ENCODE measurements at places on chromosomes 5 and 9.

- DNase-seq = peak; percentile 50
Measured at GRCh38 chr5:41747708-41748107, 122.5 kb downstream of the OXCT1 start.

DNA sequence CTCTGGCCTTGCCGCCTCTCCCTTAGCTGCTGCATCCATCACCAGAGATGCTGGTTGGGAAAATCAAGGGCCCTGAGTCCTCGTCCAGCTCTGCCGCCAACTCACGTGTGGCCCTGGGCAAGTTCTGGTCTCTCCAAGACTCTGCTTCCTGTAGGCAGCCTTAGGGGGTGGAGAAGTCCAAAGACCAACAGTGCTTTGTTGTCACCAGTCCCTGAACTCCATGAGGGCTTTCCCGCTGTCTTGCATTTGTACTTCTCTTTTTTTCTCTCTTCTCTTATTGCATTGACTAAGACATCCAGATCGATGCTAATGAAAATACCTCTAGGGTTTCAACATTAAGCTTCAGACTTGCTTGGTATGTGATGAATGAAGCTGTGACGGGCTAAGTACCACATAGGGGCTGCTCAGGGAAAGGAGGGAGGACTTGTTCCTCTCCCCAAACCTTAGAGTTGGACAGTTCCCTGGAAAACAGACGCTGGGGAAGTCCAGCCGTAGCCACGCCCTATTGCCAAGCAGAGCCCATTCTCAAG lies 63.7 kb upstream of the STXBP1 start:
- no peak for DNase-seq

DNA sequence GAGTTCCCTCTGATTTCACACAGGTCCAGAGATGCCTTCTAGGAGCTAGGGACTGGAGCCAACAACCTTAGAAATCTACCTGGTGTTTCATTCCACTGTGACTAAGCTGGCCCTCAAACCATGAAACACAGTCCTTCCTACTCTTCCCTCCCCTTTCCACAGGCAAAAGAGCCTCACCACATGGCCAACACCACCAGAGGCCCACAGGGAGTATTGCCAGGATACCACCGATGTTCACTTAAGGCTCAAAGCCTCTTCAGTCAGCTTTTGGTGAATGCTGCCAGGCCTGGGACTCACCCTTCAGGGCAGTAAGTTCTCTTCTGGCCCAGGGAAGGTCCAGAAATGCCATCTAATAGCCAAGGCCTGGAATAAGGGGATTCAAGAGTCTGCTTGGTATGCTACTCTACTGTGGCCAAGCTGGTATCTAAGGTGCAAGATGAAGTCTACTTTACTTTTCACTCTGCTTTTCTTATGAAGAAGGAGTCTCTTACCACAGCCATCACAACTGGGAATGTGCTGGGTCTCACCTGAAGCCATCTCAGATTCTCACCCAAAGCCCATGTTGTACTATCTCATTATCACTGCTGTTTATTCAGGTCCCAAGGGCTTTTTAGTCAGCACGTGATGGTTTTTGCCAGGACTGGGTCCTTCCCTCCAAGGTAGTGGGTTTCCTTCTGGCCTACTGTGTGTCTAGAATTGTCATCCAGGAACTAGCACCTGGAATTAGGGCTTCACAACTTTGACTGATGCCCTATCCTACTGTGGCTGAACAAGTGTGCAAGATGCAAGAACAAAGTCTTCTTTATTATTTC lies 1018.4 kb downstream of the TAF11L14 start:
- no peak for DNase-seq

- no peak for DNase-seq
Measured at GRCh38 chr5:128965638-128966302, 482 bp downstream of the SLC27A6 start.

GRCh38 chr5:147673266-147673665 lies 109.3 kb downstream of the JAKMIP2 start:
- peak; percentile 68 for DNase-seq

DNA sequence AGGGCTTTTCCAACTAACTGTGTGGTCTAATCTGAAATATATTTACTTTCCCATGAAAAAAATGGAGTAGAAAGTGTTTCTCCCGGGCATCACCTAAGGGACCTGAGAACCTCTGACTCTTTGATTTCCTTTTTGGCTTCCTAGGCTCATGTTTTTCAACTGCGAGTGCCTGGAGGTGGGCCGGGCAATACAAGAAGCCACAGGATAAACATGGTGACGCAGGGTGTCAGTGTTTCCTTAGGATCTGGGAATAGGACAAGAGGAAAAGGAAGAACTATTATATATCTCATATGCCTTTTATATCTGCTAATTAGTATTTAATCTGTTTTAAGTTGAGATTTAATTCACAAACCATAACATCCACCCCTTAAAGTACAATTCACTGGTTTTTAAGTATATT lies 11.4 kb upstream of the LECT2 start:
- DNase-seq = no peak

GRCh38 chr5:112684737-112685136 lies 52.9 kb upstream of the APC start:
- DNase-seq = no peak

GRCh38 chr9:107036367-107036766 lies 173.4 kb downstream of the ZNF462 start:
- DNase-seq = no peak

GRCh38 chr5:95086927-95087815 lies 197.7 kb downstream of the MCTP1 start:
- DNase-seq = no peak

DNA sequence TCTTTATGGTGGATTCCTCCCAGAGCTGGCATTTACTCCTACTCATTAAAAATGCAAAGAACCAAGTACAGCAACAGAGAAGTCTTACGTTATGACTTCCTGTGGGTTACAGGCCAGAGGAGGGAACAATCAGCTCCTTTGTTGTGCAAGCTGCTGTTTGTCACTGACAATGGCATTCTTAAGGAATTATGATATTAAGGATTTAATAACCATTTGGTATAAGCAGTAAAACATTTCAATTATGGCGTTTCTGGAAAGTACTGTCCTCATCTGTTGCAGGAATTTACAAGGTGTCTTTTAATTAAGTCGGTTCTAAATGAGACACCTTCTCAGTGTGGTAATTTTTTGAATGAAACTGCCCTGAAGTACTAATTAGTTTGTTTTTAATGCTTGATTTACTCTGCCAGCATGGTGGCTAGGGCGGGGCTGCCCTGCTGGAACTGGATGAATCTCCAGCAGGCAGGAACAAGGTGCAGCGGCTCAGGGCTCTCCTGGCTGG lies 49.1 kb upstream of the VDAC1 start:
- DNase-seq = no peak

DNA sequence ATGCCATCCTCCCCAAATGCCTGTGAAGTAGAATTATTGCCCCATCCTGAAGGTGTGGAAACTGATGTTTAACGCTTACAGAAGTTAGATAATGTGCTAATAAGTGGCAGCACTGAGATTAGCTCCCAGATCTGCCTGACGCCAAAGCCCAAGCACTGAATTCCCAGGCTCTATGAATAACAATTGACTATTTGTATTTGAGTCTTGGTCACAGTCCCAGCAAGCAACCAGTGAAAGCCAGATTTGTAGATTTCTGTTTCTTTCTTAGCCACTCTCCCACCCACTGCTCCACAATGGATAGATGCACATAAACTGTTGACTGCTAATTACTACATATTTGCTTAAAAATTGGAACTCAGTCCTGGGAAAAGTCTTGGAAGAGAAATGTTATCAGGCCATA lies 34.4 kb downstream of the FAM240B start:
- no peak for DNase-seq
